ENCODE measurements at places on chromosomes 3 and 15.
A peak's percentile ranks its signal among the peaks of the same experiment; 100 is the strongest.

- no peak for DNase-seq
Observed at GRCh38 chr3:150877303-150877702, 27.9 kb downstream of the MINDY4B start.

GRCh38 chr15:85361323-85361722 lies 19.1 kb upstream of the AKAP13 start:
- DNase-seq, result no peak

DNA sequence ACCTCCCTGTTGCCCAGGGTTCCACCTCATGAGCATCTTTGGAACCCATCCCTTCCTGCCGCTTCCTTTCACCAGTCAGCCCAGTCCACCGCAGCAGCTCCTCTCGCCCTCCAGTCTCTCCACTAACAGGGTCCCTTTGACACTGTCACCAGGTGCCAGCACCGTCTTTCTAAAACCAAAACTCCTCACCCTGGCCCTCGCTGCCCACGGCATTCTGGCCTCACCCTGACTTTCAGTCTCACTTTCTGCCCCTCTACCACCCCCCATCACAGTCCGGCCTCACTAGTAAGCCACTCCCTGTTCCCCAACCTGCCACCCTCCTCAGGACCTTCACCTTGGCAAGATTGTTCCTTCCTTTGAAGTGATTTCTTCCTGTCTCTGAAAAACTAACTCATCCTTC lies 4.2 kb downstream of the PPCDC start:
- DNase-seq, result no peak

DNA sequence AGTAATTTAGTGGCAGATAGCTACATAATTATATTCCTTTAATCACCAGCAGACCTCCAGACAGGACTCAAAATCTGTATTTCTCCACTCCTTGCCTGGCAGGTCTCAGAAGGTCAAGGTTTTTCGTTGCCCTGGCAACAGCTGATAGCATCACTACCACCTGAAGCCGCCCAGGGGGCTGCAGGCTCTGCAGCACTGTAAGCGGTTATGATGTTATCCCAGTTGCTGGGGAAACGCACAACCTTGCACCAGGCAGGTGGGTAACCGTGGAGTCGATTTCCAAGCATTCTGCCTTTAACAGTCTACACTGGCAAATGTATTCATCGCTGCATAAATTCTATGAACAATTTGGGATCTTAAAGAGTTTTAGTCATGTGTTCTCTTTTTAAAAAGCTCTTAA lies 756.3 kb downstream of the NTRK3 start:
- DNase-seq, result no peak

- DNase-seq, result no peak
Observed at GRCh38 chr3:102163039-102163817, 271.6 kb upstream of the ZPLD1 start.

DNA sequence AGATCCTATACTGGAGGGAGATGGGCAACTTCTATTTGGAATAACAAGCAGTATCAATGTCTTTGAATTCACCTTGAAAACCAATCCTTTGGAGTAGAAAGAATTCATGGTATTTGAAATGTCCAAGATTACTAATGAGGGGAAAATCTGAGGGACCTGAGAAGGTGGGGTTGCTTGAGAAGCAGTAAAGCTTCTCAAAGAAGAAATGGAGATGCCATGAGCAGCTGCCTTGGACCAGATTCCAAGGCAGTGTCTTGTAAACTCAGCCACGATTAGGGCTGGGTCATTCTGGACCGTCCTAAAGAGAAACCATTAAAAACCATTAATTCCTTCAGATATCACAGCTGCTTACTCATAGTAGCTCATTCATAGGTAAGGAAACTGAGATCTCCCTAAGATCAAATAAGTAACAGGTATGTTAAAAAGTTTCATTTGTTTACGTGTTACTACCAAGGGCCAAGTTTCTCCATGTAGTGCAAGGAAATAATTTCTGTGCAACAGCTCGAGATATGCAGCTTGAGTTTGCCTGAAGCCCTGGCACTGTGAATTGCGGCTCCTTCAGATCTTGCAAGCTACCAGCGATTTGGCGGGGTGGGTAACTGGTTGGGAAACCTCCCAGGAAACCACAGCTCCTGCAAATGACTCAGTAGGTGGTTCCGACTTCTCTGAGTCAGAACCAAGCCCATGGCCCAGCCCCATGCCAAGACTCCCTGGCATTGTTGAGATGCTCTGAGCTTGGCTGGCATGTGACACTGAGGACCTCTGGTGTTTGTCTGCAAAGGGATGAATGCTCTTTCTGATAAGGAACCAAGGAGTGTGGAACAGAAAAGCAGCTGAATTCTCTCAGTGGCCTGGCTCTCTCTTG lies 296.8 kb downstream of the RORA start:
- peak; percentile 33 for DNase-seq

GRCh38 chr15:33125894-33126537 lies 68.5 kb downstream of the FMN1 start:
- no peak for DNase-seq

DNA sequence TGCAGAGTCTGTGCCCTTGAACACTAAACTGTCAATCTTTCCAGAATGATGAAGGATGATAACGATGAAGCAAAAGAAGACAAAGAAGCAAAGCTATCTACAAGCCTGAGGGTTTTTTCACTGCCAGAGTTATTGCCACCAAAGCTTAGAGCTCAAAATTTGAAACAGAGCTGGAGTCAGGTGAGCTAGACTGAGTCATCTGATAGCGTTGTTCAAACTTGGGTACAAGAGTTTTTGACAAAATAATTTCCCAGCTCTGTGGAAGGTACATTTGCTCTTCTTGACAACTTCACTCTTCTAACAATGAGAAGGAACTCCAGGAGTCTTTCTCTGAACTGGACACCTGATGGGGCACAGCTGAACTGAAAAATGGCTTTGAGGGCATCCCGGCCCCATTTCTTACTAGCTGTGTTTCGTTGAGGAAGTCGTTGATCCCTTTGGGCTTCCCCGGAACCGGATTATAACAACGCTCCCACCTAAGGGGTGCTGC lies 715 bp downstream of the MCCC1 start:
- no peak for DNase-seq

DNA sequence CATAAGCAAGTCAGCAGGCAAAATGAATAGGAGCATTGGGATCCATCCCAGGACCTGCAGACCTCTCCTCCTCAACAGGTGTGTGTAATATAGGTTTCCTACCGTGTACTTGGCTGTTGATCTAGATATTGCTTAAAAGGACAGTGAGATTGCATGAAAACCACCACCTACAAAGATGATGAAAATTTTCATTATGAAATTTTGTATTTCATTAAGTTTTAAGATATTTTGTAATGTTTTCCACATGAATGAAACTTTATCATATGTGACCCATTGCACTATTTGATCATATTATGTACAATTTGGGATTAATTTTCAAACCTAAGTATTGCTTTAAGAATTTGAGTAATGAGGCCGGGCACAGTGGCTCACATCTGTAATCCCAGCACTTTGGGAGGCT lies 94.3 kb upstream of the TRPM1 start:
- DNase-seq, result no peak

DNA sequence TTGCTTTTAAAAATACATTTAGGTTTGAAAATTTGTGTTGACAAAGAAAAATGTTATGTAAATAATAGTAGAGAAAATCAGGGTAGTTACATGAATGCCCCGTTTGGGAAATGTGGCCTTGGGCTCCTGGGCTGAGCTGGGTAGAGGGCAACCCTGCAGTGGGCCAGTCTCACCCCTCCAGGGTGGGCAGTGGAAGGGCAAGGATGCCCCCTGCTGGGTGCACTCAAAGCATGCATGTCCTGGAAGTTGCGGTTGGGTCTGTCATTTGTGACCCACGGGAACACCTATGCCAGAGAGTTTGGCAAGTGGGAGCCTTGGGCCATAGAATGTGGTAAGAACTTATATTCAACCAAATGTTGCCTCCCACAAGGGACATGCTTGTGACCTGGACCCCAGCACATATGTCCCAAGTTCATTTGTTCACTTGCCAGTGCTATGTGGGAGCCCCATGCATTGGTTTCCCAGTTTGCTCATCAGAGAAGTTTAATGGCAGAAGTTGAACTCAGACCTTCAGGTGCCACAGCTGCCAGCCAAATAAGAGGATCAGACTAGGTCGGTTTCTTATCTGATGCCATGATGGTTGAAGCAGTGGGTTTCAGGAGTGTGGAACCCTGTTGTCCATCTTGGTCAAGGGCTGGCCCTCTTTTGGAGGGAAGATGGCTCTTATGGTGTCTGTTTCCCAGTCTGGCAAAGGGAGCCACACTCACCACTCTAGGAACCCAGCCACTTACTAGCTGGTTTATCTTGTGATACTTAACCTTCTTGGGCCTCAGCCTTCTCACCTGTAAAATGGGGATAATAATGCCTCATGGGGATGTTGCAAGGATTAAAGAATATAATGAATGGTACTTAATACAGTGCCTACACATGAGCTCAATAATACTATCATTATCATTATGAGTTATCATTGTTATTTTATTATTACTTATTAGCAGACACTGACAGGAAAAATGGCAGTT lies 2.5 kb upstream of the PLCB2 start:
- peak; percentile 50 for DNase-seq
